ENCODE measurements at places on chromosomes 5 and 9.

DNA sequence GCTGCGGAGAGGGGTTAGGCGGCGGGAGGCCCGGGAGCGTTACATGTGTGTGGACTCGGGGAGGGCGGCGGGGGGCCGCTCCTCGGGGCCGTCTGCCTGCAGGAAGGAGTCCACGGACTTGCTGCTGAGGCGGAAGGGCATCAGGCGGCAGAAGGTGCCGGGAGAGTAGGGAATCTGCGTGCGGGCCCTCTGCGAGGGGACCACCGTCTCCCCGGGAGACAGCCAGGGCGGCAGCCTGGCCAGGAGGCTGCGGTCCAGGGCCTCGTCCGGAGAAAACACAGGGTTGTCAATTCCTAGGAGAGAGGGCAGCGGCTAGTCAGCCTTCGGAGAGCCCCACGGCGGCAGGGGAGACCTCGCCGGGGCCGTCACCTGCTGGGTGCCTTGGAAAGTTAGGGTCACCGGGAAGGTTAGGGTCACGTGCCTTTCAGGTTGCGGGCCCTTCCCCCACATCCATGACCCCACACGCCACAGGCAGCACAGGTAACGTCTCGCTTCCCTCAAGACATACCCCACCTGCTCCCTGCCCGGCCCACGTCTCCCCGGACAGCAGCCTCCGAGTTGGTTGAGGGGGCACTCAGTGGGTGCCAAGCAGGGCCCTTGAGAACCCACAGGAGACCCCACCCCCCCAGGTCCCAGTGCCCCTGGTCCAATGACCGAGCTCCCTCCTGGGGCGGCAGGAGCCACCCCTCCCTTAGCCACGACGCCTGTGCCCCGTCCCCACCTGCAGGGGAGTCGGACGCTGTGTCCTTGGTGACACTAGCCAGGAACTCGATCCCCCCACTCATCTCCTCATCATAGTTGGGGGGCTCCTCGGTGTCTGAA lies 32.1 kb downstream of the EXOC3 start:
- DNase-seq, result no peak

- DNase-seq, result no peak
Observed at GRCh38 chr5:140239939-140240700, 62.8 kb downstream of the PFDN1 start.

- no peak for DNase-seq
Observed at GRCh38 chr5:150256410-150257064, 33.0 kb downstream of the CAMK2A start.

DNA sequence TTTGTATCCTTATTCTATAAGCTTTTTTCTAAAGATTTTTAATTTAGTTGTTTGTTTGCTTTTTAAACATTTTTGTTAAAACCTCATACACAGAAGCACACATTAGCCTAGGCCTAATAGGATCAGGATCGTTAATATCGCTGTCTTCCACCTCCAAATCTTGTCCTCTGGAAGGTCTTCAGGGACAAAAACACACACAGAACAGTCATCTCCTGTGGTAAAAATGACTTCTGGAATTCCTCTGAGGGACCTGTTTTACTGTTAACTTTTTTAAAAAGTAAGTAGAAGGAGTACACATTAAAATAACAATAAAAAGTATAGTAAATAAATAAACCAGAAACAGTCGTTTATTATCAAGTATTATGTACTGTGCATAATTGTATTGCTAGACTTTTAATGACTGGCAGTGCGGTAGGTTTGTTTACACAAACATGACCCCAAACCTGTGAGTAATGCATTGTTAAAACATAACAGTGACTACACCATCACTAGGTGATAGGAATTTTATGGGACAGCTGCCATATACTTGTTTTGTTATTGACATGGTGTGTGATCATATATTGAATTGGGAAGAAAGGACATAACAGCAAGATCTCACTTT lies 109.6 kb downstream of the ZCCHC7 start:
- no peak for DNase-seq

DNA sequence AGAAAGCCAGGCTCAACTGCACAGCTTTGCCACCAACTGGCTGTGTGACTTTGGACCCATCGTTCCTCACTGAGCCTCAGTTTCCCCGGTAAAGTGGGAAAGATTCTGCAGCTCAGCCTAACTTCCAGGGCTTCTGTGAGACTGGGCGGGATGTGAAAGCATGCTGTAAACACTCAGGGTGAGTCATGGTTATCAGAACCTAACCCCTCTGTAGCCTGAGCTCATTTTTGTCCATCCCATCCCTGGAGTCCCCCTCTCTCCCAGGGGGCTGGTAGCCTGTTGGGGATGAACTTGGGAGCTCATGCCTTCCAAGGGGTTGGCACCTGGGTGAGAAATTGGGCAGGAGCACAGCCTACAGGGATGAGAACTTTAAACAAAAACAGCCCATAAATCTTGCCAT lies 2.3 kb downstream of the CCDC69 start:
- no peak for DNase-seq

- no peak for DNase-seq
Observed at GRCh38 chr9:136471802-136472487, 10.9 kb downstream of the SEC16A start.
